Skin of body (tissue), 3 donors: ENCODE measurements at places on chromosomes 6 and 20.

GRCh38 chr6:84062519-84063154 lies 29.1 kb downstream of the MRAP2 start:
- no peak for DNase-seq

- DNase-seq: no peak
Observed at GRCh38 chr6:134938896-134939295, 11.0 kb downstream of the ALDH8A1 start.

GRCh38 chr20:51058017-51058416 lies 35.1 kb upstream of the KCNG1 start:
- DNase-seq: no peak

DNA sequence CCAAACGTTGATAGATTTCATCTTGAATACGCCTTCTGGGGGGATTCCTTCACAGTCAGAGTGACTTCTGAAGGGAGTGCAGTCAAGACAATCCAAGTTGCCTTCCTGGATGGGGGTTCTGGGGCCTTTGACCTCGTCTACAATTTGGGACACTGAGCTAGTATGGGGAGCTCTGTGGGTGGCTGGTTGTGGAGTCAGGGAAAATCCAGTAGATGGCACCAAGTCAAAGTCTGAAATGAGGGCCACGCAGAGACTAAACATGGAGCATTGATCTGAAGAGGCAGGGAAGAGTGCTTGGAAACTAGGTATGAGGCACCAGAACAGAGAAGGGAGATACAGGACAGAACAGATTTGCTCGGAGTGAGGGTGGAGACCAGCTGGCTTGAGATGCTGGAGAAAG lies 43.6 kb upstream of the CCN6 start:
- no peak for DNase-seq

- no peak for DNase-seq
Observed at GRCh38 chr20:8215361-8215781, 83.3 kb downstream of the PLCB1 start.

DNA sequence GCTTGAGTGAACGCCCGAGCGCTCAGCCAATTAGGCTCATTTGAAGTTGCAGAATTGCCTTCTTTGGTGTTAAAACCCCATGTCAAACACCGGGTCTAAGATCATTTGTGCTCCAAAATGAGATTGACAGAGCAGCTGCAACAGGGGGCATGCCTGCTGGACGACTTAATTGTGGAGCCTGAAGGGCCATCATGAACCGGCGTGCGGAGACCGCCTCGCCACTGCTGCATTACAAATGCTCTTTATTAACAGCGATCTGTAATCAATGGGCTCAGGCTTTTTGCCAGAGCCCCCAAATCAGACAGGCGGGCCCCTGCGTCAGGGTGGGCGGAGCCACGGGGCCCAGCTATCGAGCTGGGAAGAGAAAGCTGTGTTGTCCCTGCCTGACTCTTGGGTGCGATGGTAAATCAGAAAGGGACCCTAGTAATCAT lies 183.2 kb downstream of the SIM1 start:
- DNase-seq: no peak

DNA sequence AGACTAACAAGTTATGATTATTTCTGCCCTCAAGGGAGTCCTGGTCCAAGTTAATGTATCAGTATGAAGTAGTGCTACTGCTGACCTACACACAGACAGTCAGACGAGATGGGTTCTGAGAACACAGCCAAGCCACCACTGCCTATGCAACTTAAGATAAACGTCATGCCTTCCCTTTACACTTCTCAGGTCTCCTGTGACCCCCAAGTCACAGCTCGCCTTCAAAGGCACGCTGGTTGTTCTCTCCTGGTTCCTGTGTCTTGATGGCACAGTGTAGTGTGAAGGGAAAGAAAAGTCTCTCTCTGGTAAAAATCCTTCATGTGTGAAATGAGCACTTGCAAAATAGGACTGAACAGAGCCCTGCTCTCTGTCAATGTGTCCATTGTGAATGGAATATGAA lies 377.8 kb downstream of the ADGRB3 start:
- no peak for DNase-seq

DNA sequence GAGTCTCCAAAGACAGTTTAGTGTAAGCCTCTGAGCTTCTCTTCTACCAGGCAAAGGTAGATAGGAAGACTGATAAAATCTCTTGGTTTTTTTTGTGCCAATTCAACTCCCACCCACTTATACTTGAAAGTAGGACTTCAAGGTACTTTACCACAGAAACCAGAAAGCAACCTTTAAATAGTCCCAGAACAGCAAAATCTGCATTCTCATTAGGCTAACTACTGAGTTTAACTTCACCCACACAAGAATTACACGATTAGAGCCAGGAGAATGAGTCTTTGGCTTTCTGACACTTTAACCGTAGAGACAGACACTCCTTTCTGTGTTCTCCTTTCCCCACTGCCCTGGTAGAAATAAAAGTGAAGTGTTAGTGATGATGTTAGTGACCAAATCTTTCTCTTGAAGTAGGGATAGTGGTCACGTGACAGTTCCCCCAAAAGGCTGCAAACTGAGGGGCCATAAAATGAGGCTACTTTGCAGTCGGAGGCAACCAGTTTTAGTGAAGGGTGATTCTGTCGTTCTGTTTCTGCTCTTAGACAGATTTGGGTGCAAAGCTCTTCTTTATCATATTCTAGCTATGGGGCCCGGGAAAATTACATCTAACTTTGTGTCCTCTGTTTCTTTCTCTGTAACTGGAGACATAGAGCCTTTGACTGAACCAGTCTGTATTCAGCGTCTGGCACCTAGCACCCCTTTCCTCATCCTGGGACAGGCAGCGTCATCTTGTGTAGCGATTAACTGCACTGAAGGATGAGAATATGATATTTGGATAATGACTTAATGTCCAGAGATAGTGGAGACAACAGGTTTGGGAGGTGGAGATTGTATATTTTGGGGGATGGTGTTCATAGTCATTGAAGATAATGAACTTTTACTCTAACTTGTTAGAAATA lies 206.4 kb upstream of the CITED2 start:
- no peak for DNase-seq
